ENCODE measurements at places on chromosomes 4 and X. TPM values are rescaled to one million over a fixed set of nuclear protein-coding genes. Genes with fewer than 3 reads are reported as not detected.

Gene RPL10
- total RNA-seq, result 1,848 TPM

Gene S100G
- not detected for total RNA-seq

Gene USP17L30
- total RNA-seq, result not detected

DNA sequence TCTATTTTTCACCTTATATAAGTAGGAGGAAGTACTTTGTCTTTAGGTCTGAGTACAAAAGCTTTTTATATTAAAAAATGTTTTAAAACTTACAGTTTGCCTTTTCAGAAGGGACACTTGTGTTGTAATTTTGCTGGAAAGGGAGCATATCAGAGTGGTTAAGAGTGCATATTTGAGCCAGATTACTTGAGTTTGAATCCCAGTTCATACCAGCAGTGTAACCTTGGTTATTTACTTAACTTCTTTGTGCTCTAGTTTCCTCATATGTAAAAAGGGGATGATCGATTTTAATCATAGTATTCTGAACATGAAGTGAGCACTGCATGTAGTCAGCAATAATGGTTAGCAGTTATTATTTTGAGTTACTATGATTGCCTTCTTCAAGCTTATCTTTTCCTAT, 78.3 kb upstream of the SLC4A4 start:
- H3K27ac ChIP-seq, result no peak overlapping the region
- peaks cover 10% of the 10 kb centered on the region for H3K4me1 ChIP-seq
- no peak for DNase-seq
- H3K27me3 ChIP-seq, result no peaks in the 10 kb centered on the region

Gene NUDT10
- 6.6 TPM for total RNA-seq

Data from astrocyte (in vitro differentiated cells and primary cell).